ENCODE measurements at places on chromosomes 6 and 20. TPM values are rescaled to one million over a fixed set of nuclear protein-coding genes. Genes with fewer than 3 reads are reported as not detected.

The C20orf144 gene
- not detected for total RNA-seq

The KHDC1L gene
- not detected for total RNA-seq

The TDRD6 gene
- 0.05 TPM for total RNA-seq

The PEX7 gene
- 5.9 TPM for total RNA-seq

The GRM1 gene
- total RNA-seq, result not detected

Data from dermis blood vessel endothelial cell (primary cell).